Fibroblast of the aortic adventitia (primary cell): ENCODE measurements at places on chromosomes 13 and 19. TPM values are rescaled to one million over a fixed set of nuclear protein-coding genes. Genes with fewer than 3 reads are reported as not detected.

CLEC17A gene
- 0.09 TPM in 1 of 2 replicates, not detected in the other for total RNA-seq

KCNC3 gene
- total RNA-seq, result not detected in 2 replicates

KLK13 gene
- not detected in 2 replicates for total RNA-seq

WASF3 gene
- total RNA-seq, result 11.7 and 13.5 TPM in 2 replicates

PLIN5 gene
- total RNA-seq, result 0.16 TPM in 1 of 2 replicates, not detected in the other

CGB8 gene
- total RNA-seq, result not detected in 2 replicates

ZNF726 gene
- total RNA-seq, result 0.33 and 3.2 TPM in 2 replicates

PGLYRP1 gene
- total RNA-seq, result not detected in 2 replicates

KCTD4 gene
- total RNA-seq, result not detected in 2 replicates

ERVV-1 gene
- not detected in 2 replicates for total RNA-seq

RNF225 gene
- total RNA-seq, result not detected in 2 replicates

GNA15 gene
- total RNA-seq, result not detected in 2 replicates

GPR18 gene
- total RNA-seq, result not detected in 2 replicates

SELENOV gene
- total RNA-seq, result not detected in 2 replicates

VN1R2 gene
- not detected in 2 replicates for total RNA-seq
